Glomerular endothelial cell (primary cell): ENCODE measurements at places on chromosomes 6 and 20.

GRCh38 chr20:64106981-64107735 is at the start of gene NPBWR2:
Gene NPBWR2, minus strand, starts transcription at chr20:64107565. Its CDS starts 734 bp downstream, at chr20:64106831.
- DNase-seq = no peak

GRCh38 chr6:163793011-163793983 is 378.8 kb downstream of the QKI start:
- no peak for DNase-seq

DNA sequence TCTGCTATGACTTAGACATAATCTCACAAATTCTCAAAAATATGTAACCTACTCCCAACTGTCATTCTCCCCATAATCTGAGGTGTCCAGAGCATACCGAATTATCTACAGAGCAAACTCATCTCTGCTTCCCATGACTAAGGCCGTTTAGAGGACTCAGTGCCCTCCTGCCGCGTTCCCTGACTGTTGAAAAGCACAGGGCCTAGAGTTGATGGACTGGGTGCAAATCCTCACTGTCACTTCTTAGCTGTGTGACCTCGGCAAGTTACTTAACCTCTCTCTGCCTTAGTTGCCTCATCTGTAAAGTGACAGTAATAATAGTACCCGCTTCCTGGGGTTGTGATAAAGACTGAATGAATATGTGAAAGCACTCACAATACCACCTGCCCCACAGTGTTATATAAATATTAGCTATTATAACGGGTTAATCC is 4.7 kb upstream of the TUBB2A start:
- no peak for DNase-seq

DNA sequence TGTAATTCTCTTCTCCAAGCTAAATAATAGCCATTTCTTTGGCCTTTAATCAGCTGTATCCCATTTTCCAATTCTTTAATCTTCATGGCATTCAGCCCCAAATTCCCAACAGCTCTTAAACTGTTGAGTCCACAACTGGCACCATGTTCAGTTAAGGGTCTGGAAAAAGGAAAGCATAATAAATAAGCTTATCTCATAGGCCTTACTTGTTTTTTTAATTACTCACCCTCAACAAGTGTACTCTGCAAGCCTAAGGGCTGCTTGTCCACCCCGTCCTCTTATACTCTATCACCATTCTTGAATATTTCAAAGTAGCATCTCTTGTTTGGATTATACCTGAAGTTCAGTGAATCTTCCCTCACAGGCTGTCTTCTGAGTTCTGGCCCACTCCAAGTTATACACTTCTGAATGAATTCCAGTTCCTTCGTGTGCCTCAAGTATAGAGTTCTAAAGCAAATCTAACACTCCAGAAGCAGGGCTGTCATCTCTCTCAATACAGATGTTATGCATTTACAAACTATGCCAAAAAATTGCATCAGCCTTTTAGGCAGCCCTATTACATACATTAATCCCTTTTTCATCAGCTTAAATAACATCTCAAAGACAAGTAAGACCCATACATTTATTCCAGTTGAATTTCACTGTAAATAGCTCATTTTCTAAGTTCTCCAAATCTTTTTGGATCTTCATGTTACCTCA is 98.7 kb downstream of the COL21A1 start:
- DNase-seq = no peak

DNA sequence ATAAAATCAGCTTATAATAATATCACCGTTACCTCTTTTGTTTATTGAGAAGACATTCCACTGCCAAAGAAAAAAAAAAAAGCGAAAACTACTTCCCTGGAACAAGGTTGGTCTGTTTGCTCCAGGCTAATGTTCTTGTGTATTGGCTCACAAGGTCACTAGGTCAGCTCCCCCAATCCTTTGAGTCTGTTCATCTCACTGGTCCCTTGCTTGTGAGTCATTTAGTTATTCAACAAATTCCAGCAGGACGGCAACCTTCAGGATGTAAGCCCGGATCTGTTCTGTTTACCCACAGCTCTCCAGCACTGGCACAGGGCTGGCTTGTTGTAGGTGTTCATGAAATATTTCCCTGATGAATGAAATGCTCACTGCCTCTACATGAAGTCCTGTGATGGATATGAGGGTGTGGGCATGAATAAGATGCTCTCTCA is 3.3 kb downstream of the ARHGAP40 start:
- peak; percentile 81 for DNase-seq

DNA sequence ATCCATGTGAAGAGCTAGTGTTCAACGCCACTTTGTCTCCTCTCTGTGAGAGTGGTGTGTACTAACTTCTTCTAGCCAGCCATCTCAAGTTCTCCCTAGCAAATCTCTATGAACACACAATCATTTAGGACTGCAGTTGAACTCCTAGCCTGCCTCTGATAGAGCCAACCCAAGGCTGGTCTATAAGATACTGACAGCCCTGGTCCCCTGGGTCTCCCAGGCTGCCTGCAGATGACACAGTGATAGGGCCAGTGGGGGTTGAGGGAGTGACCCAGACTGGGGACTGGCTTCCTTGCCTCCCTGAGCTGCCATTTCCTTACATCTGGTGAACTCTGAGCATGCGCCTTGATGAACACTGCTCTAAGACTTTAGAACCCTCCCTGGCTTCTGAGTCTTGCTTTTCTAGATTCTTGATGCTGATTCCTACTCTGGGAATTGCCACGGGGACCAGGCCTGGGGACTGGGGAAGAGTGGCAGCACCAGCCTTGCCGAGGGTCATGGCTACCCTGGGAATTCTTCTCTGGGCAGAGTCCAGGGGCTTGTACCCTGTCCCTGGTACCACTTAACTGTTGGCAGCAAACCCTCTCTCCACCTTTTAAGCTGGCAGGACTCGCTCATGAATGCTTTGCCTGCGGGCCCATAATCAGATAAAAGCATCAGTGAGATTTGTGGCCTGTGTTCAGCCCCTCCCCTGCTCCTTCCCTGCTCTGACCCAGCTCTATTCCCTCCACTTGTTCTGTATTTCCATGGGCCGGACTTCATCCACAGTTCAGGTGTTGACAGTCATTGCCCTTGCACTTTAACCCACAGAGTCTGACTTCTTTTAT is 130.8 kb upstream of the CHD6 start:
- no peak for DNase-seq

- DNase-seq = no peak
Measured at GRCh38 chr6:16292432-16292831, 54.0 kb downstream of the GMPR start.

GRCh38 chr6:22356362-22356940 is 59.6 kb upstream of the PRL start:
- no peak for DNase-seq
